Tibial artery (tissue), 4 donors: ENCODE measurements at places on chromosomes 2 and 18.

GRCh38 chr2:26521913-26522180, 43.9 kb upstream of the OTOF start:
- DNase-seq = no peak

DNA sequence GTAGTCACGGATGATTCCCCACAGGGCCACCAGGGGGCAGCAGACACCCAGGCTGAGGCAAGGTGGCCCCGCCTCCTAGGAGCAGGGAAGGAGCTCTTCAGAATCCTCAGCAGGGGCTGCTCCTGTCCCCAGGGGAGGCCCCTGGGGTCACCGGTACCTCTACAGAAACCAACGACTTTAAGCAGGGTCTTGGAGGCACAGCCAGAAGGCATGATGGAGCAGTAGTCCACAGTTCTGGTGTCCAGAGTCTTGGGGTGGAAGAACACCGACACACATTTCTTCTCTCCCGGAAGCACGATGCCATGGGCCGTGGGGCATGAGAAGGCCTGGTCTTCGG, 11.5 kb downstream of the CFAP65 start:
- peak; percentile 83 for DNase-seq

DNA sequence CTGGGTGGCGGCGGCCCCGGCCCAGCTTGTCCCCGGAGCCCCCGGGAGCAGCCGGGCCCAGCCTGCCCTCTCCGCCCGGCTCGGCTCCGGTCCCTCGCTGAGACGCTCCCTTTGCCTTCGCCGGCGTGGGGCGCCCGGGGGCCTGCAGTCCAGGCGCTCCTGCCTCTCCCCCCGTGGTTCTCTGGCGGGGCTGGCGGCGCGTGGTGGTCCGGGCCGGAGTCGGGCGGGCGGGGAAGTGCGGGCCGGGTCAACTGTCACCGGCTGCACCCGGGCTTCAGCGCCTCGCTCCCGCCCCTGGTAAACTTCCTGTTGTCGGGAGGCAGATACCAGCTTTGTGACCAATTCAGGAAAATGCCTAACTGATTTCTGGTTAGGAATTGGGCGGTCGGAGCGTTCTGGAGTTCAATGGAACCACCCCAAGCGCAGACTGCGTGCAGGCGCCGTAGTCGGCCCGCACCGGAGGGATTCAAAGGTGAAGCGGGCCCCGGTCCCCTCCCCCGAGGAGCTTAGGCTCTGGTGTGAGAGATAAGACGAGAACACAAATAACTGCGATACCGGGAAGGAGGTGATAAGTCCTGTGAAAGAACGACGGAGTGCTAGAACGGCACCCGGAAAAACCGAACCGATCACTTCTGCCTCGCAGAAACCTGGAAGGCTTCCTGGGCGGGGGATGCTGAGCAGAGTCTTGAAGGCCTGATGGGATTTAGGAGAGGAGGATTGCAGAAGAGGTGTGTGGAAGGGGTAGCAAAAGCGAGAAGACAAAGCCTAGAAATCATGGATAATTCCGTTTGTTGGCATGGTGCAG, 891 bp downstream of the CAB39 start:
- DNase-seq = peak; percentile 27

GRCh38 chr2:60439219-60439974, 114.1 kb downstream of the BCL11A start:
- DNase-seq = peak; percentile 56

GRCh38 chr2:79512442-79513401, at the start of gene CTNNA2:
Gene CTNNA2 (plus strand): TSS chr2:79513051.
- DNase-seq = no peak

DNA sequence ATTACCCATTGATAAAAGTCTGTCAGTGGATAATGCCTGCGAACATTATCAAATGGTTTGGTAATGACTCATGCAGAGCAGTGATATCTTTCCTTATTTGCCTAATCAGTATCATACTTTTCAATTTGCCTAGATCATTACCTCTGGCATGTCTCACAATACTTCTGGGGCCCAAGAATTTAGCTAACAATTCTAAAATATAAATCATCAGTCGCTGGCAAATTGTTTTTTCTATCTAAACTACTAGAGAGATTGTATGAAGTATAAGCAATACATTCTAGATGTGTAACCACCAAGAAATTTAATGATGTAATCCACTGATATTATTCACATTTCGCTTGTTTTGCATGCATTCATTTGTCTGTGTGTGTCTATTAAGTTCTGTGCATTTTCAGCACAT, 191.2 kb upstream of the CDH19 start:
- no peak for DNase-seq

- no peak for DNase-seq
Observed at GRCh38 chr2:157468931-157469708, 25.2 kb upstream of the CYTIP start.

DNA sequence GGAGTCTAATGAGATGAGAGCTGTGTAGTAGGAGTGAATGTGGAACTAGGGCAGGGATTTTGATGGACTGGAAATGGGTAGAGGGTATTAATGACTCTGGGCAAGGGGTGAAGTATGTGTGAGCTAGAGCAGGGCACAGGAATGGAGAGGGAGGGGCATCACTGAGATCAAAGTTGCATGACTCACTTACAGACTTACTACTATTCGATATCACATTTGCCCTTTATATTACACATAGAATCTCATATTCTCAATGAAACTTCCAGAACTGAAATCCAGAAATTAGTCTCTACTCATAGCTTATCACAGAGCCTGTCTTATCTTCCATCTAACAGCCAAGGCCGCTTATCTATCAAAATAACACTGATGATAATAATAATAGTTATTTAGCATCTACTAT, 20.0 kb upstream of the ITGB6 start:
- no peak for DNase-seq

DNA sequence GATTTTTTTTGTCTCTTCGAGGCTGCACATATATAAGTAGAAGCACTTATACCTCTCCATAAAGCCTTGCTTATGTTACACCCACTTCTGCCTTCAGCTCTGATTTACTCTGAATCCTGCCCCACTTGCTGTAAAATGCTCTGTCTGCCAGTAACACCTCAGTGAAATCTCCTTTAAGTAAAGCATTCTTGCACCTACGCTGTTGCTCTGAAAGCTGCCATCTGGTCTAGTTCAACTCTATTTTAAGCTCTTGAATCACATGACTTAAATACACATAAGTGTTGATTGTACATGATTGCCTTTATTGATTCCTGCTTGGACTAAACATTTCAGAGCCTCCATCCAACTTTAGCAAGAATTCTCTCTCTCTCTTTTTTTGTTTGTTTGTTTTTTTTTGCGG, 609.0 kb upstream of the CELF4 start:
- DNase-seq = no peak

- no peak for DNase-seq
Observed at GRCh38 chr2:25266399-25266798, 75.3 kb downstream of the DNMT3A start.

DNA sequence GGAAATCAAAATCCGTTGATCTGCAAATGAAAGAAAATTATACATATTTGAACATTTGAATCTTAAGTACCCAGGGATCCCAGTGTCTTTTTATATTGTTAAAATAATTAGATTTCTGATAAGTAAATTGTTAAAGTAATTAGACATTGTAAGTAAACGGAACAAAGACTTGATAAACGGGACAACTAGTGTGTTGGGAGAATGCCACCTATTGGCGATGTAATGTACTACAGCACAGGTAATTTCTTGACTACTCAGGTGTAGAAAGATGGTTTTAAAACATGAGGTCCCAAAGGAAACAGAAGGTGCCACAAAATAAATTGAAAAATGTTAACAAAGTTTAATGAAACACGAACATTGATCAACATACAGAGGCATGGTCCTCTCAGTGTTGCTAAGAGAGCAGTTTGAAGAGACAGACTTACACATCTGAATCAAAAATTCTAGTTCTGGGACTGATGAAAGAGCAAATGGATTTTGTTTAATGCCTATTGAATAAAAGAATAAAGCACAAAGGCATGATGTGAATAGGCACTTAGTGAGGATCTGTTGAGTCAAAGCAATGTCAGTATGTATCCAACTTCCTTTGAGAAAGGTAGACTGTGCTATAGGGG, 103.4 kb upstream of the RASGRP3 start:
- DNase-seq = no peak

- no peak for DNase-seq
Observed at GRCh38 chr2:231163011-231163410, 35.4 kb upstream of the ARMC9 start.

DNA sequence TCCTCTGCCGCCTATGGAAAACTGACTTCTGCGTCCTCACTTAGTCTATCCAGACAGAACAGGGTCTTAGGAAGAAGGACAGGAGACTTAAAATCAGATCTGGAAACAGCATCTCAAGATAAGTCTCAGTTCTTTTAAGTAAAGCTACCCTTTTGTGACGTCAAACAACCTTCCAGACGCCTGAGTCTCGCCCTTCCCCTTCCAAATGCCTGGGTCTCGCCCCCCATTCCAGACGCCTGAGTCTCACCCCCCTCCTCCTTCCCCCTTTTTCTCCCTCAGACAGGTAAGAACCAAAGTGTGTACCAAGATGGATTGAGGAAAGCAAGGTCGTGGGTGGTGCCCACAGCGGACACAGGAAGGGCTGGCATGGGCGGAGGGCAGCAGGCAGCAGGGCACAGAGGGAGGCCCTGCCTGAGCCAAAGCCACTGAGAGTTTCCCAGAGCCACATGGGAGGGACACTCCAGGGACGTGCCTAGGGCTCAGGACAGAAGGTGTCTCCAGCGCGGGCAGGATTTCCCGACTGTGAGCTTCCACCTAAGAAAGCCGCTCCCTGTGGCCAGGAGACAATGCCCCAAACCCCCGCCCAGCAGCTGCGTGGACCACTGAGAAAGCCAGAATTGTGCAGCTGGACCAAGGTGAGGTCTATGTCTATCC, 51.3 kb downstream of the ANKMY1 start:
- no peak for DNase-seq

DNA sequence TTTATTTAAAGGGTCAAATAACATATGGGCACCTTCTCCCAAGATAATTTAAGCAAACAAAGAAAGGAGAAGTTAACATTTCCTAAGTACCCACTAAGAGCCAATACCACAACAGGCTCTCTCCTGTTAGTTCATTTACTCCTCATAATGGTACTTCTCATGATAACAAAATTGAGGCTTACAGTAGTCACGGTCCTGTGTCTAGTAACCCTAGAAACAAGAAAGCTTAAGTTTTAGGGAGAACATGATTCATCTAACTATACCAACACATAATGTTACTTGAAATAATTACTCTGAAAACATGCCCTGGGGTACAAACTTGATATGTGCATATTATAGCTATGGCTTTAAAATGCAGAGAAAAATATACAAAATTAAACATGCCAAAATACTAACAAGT, 19.8 kb downstream of the IWS1 start:
- no peak for DNase-seq

GRCh38 chr2:86072271-86072858, 33.3 kb downstream of the POLR1A start:
- DNase-seq = peak; percentile 87

DNA sequence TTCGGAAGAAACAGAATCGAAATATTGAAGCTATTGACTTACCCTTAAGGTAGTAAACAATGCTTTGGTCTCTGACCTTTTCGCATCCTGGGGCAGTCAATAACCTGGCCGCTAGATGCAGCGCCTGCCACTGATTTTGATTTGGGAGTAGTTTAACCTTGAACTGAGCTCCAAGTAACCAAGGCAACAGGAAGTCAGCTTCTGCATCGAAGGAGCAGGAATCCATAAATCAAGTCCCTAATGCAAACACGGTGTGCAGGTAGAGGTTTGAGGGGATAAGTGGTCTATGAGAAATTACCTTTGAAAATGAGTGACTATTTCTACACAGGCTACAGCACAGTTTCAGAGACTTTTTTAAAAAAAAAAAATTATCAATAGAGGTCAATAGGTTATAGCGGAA, 353.5 kb downstream of the SETBP1 start:
- DNase-seq = no peak

DNA sequence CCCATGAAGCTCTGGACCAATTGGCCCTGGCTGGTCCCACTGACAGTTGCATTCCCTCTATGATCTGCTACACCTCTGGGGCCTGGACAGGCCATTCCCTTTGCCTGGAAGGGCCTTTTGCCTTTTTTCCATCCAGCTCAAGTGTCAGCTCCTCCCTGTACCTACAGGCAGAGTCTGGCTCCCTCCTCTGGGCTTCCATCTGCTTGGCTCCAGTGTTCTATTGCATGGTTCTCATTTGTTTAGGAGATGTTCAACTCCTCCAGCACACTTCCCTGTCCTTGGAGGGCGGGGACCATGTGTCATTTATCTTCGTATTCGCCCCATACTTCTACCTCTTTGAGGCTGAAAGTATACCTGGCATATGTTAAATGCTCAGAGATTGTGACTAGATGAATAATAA, 61.1 kb downstream of the PRKCE start:
- no peak for DNase-seq

- DNase-seq = no peak
Observed at GRCh38 chr2:197248623-197249022, 62.0 kb downstream of the ANKRD44 start.

GRCh38 chr2:239806276-239806675, 218.9 kb downstream of the NDUFA10 start:
- no peak for DNase-seq

GRCh38 chr2:166157578-166157977, 29.8 kb upstream of the SCN1A start:
- DNase-seq = no peak

DNA sequence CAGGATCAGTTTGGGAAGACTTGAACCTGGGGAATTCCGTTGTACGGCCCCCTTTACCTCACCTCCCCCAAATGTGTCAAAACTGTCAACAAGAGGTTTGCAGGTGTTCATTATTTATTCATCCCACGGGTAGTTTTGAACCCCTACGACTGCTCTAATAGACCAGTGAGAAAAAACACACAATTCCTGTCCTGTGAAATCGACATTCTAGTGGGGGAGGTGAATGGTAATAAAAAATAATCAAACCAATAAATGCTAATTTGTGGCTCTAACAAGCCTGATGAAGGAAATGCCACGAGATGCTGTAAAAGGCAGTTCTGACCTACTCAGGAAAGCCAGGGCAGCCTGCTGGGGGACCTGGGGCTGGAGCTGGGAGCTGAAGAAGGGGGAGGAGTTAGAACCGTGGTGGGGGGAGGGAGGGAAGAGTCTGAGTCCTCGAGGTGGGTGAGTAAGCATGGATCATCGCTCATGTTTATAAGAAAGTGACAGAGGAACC, 463 bp upstream of the DNAJB2 start:
- DNase-seq = no peak

DNA sequence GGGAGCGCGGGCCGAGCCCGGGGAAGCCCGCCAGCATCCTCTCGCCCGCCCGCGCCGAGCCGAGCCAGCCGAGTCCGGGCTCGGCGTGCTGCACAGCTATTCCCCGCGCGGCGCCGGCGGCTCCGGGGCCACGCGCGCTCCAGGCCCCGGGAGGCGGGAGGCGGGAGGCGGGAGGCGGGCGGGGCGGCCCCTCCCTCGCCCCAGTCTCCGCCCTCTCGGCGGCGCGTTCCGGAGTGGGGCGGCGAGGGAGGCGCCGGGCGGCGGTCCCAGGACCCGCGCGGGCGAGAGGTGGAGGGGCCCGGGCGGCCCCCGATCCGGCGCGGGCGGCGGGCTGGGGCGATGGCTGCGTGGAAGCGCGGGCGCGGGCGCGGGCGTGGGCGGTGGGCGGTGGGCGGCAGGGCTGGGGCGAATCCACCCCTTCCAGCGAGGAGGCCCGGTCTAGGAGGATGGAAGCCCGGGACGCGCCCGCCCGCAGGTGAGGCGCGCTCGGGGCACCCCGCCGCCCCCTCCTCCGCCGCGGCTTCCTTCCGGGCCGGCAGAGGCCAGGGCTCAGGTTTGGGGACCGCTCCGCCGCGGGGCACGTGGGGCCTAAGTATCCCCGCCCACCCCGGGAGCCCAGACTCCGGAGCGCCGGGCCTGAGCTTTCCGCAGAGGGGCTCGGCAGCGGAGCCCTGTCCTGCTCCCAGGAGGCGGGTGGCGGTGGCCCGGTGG, at the start of gene ADCY3:
ADCY3 (minus strand) TSS at position 140 of the 711 bp plus-strand sequence. CDS start 1,250 bp downstream, outside the sequence.
- DNase-seq = peak; percentile 77

GRCh38 chr2:11118761-11119160, 36.5 kb upstream of the SLC66A3 start:
- DNase-seq = no peak
